Fibroblast of lung (primary cell): ENCODE measurements at places on chromosomes 13 and 19. TPM values are rescaled to one million over a fixed set of nuclear protein-coding genes. Genes with fewer than 3 reads are reported as not detected.
A peak's percentile ranks its signal among the peaks of the same experiment; 100 is the strongest.

- H3K36me3 ChIP-seq: no peaks in the 10 kb centered on the region
- H3K4me1 ChIP-seq: no peaks in the 10 kb centered on the region
- H3K27me3 ChIP-seq: no peaks in the 10 kb centered on the region
- H3K27ac ChIP-seq: no peak overlapping the region
- H3K4me3 ChIP-seq: no peak overlapping the region
- DNase-seq: no peak
Measured at GRCh38 chr13:80586356-80586755, 245.4 kb upstream of the SPRY2 start.

DNA sequence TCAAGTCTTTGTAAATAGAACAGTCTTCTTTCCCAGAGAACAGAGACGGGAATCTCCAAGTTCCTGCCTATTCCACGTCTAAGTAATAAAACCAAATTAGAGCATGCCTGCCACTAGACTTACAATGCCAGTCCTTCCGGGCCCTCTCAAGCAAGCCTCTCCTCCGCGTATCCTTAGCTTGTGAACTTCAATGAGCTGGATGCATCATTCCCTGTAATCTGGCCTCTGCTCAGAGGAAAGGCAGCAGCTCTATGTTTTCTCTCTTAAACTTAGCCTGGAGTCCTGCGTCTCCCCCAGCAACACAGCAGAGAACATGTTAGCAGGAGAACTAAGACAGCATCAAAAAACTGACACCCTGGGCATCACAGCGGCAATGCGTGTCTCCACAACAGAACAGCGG, 8.2 kb downstream of the NALCN start:
- H3K4me1 ChIP-seq: no peaks in the 10 kb centered on the region
- no peaks in the 10 kb centered on the region for H3K36me3 ChIP-seq
- no peak overlapping the region for H3K4me3 ChIP-seq
- no peaks in the 10 kb centered on the region for H3K27me3 ChIP-seq
- DNase-seq: no peak

- H3K36me3 ChIP-seq: no peaks in the 10 kb centered on the region
- H3K4me1 ChIP-seq: no peaks in the 10 kb centered on the region
- DNase-seq: peak; percentile 49
- no peak overlapping the region for H3K27ac ChIP-seq
- H3K27me3 ChIP-seq: no peaks in the 10 kb centered on the region
Measured at GRCh38 chr19:57512845-57513244, 13.1 kb downstream of the ZNF773 start.

GRCh38 chr13:32200741-32201140, 114.4 kb downstream of the ZAR1L start:
- no peaks in the 10 kb centered on the region for H3K36me3 ChIP-seq
- DNase-seq: no peak
- no peaks in the 10 kb centered on the region for H3K27me3 ChIP-seq
- H3K27ac ChIP-seq: no peak overlapping the region

Gene KIR3DL1
- total RNA-seq: not detected in 2 replicates

Gene ATP8B3
- 1.3 and 3.0 TPM in 2 replicates for total RNA-seq
